ENCODE measurements at places on chromosomes 13 and 19.

DNA sequence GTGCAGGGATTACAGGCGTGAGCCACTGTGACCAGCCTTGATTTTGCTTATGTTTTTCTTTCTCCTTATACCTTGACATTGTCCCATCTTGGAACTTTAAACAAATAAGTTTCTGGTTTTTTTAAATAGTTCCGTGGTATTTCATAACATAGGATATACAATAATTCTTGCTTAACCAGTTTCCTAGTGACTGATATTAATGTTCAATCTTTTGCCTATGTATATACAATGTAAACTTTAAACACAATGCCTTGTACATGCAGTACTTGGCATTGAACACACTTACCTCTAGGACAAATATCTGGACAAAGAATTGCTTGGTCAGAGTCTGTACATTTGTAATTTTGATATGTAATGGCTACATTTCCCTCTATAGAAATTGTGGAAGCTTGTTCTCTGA, 24.4 kb upstream of the SPACA4 start:
- DNase-seq = no peak

DNA sequence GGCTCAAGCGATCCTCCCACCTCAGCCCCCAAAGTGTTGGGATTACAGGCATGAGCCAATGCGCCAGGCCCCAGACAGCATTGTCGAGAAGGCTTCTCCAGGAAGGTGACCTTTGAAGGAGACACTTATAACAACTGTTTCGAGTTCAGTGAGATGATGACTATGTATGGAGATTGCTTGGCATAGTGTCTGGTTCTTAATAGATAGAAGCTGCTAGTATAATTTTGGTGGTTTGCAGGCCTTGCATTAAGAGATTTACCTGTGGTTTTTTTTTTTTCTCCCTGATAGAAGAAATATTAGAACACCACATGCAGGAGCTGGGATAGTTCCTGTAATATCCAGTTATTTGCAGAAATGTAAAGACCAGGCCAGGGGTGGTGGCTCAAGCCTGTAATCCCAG, 3.7 kb downstream of the MARCHF2 start:
- no peak for DNase-seq

- DNase-seq = no peak
Observed at GRCh38 chr13:73722120-73722519, 412.1 kb downstream of the KLF12 start.

DNA sequence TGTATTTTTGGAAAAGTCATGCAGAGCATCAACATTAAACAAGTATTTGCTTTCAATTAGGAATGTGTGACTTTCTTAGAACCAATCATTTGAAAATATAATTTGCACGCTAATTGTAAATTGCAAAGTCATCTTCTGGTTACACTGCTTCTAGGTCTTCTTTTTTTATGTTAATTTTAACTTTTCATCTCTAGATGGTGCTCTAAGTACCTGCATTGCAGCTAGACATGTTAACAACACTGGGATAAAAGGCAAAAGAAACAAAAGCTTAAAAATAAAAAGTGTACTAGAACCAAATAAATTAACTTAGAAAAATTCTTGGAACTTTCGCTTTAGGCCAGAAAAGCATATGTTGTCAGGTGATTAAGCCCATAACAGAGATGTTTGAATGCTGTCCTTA, 2758.2 kb downstream of the PCDH9 start:
- DNase-seq = no peak

DNA sequence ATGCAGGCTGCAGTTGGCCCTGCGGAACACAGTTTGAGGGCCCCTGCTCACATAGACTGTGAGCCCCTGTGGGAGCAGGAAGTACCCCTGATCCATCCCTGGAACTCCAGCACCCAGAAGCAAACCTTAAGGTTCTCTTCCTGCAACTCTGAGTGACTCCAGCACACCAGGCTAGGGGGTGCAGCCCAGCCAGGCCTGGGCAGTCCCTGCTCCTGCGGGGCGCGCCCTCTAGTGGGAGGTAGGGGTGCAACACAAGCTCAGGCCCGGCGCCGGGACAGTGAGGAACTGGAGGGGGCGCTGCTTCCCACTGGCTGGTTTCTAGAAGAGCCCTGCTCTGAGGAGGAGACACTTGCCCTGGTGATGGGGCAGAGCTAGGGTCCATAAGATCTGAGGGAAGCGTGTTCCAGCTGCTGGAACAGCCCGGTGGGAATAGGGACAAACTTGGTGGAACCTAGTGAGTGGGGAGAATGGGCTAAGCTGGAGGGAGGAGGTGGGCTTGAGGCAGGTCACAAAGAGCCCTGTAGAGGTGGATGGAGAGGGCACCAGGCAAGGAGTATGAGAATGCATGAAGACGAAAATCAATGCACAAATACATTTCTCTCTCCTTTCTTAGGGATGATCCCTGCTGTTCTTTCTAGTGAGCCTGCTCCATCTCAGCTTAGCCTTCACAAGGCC, 5.0 kb downstream of the ZSCAN5A start:
- peak; percentile 52 for DNase-seq

DNA sequence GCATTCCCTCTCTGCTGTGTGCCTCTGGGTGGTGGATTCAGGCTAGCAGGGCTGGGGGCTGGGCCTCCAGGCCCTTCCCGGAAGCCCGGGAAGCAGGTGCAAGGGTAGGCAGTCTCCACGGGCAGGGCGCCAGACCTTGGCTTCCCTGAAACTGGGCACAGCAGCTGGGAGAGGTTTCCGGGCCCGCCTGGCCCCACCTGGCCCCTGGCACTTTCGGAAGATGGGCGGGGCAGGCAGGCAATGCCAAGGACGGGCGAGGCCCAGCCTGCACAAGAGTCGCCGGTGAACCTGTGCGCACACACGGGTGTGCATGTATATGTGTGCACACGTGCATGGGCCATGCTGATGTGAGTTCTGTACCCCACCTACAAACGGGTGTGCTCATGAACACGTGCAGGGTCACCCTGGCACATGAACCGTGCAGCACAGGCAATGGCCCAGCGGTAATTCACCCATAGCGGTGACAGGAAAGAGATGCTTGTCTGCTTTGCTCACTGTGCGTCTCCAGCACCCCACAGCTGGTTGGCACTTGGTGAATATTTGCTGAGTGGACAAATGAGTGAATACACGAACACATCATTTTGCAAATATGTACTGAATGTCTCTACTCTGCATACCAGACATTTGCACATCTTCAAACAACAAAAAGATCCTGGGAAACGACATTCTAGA, 15.3 kb downstream of the GADD45B start:
- DNase-seq = no peak

DNA sequence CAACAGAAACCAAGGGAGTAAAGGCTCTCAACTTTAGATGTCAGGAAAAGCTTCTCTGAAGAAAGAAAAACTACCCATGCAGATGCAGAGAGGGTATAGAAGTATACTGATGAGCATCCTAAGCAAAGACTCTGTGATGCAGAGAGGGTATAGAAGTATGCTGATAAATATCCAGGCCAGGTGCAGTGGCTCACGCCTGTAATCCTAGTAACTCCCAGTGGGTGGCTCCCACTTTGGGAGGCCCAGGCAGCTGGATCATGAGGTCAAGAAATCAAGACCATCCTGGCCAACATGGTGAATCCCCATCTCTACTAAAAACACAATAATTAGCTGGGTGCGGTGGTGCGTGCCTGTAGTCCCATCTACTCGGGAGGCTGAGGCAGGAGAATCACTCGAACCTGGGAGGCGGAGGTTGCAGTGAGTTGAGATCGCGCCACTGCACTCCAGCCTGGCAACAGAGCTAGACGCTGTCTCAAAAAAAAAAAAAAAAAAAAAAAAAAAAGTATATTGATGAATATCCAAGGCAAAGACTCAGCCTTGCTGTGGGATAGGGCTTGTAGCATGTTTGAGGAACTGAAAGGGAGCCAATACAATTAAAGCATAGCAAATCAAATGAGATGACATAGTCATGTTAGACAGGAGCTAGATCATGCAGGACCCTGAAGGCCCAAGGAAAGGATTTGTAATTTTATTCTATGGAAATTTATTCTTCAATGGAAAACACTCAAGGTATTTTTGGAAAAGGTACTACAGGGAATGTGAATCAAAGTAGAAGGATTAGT, 14.9 kb downstream of the UBL3 start:
- no peak for DNase-seq

DNA sequence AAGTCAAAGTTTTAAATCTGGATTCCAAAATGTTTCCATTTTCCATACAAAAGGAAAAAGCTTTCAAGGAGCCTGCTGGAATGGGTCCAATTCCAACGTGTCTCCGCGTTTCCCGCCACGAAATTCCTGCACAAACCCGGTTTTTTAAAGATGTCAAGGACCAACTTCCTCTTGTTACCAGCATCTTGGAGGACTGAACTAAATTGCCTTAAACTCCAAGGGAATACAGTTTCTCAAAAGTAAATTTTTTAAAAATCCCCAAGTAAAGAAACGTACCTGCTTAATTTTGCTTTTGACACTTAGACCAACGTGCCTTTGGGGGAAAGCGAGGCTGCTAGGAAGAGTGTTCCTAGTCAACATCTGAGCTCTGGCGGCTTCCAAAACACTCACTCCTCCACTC, 12.3 kb upstream of the SOX1 start:
- DNase-seq = no peak

DNA sequence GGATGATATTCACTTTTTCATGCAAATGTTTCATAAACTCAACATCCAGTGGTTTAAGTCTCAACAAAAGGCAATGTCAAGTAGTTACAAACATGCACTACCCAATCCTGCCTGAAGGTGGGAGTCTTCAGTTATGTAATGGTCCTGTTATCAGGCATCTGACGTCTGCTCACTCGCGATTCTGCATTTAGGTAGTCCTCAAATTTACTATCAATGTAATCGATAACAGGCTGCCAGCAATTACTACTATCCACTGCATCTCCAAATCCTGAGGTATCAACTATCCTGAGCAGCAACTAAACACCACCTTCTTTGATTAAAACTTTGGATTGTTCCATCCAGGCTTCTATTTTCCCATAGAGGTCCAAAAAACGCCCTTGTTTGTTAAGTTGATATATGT, 51.2 kb downstream of the NLRP12 start:
- peak; percentile 45 for DNase-seq

GRCh38 chr19:30711296-30711695, 339.1 kb downstream of the ZNF536 start:
- DNase-seq = no peak

DNA sequence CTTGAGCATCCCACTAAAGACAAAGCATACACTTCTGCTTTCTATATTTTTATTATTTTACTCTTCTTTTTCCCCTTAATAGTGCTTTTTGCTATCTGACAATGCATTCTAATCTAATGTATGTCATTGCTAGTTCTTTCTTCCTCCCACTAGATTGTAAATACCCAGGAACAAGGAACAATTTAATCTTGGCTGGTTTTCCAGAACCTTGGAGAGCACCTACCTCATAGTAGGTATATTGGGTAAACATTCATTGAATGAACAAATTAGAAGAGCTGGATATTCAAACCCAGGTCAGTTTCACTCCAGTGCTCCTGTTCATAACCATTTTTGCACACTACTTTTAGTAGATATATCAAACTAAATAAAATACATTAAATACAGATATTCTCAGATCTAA, 1617.6 kb upstream of the SLC10A2 start:
- no peak for DNase-seq

GRCh38 chr19:18023622-18024251, 15.8 kb downstream of the ARRDC2 start:
- peak; percentile 80 for DNase-seq

- DNase-seq = no peak
Observed at GRCh38 chr19:18609717-18610051, 3.0 kb upstream of the TMEM59L start.

GRCh38 chr19:15354566-15355296, 22.4 kb upstream of the BRD4 start:
- no peak for DNase-seq

- DNase-seq = no peak
Observed at GRCh38 chr13:20264271-20265018, 32.3 kb upstream of the GJB6 start.

- DNase-seq = no peak
Observed at GRCh38 chr13:98133946-98134345, 8.9 kb upstream of the FARP1 start.

- DNase-seq = no peak
Observed at GRCh38 chr19:39166571-39167391, 30.0 kb upstream of the NCCRP1 start.

DNA sequence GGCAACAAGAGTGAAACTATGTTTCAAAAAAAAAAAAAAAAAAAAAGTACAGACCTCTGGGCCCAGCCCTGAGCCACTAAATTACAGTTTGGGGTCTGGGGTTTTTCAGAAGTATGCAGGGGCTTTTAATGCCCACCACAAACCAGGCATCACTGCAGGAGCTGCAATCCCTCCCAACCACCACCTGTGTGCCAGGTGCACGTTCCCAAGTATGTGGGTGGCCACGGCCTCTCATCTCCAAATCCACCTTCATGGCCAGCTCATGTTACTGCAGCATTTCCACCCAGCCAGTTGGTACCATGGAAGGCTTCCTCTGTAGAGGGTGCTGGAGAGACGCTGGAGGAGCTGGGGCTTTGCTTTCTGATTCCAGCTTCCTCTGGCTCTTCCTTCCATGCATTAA, 26.5 kb downstream of the CEP89 start:
- DNase-seq = no peak

GRCh38 chr13:100534911-100535310, 53.7 kb downstream of the GGACT start:
- no peak for DNase-seq

- DNase-seq = no peak
Observed at GRCh38 chr13:40149611-40150274, 494.3 kb downstream of the COG6 start.

DNA sequence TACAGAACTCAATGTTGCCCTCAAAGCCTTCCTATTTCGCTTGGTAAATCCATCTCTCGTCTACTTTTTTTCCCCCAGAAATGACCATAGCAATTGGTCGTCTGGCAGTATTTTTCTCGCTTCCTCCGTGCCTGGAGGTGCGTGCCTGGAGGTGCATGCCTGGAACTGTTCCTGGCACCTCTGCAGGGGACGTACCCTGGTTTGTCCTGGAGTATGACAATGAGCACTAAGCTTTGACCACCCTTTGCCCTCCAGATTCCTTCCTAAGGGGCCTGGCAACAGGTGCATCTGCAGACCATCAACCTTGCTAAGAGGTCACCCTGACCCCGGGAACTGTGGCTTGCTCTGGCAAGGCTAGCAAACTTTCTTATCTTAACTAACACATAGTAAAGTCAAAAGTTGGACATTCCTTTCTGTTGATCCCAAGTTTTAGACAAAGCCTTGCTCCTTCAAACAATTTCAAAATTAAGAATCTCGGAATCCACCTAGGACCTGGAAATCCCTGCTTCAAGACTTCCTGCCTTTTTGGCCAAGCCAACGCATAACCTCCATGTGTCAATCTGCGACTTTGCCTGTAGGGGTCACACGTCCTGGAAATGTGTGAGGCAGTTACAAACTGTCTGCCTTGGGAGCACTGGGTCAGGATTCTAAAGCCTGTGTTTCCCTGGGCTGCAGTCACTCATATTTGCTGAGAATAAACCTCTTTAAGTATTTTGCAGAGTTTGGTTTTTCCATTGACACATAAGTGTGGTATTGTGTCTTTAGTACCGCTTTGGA, 28.8 kb upstream of the TUBGCP3 start:
- DNase-seq = no peak

Data from activated CD4-positive, alpha-beta T cell treated with anti-CD3 and anti-CD28 coated beads, Interleukin-2, amount 50 U/mL, for 1 hour (primary cell).